ENCODE measurements at places on chromosomes 1 and 21.

GRCh38 chr1:228493141-228494043, 6.2 kb downstream of the RNF187 start:
- no peak for DNase-seq

GRCh38 chr21:37868446-37869295, 47.6 kb downstream of the KCNJ6 start:
- no peak for DNase-seq

DNA sequence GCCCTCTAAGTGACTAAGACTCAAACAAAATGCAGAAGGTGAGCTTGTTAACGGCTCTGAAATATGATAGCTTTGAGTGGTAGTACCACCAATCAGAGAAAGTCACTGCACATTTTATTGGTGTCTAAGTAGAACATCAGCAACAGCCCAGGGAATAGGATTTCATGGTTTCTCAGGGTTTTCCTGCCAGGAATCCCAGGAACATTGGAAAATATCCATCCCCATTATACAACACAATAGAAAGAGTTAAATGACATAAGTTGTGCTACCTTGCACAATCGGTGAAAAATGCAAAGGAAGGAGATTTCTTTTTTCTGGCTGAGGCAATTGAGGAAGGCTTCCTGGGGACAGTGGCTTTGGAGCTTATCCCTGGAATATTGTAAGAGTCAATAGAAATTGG, 283.1 kb downstream of the HLX start:
- no peak for DNase-seq

DNA sequence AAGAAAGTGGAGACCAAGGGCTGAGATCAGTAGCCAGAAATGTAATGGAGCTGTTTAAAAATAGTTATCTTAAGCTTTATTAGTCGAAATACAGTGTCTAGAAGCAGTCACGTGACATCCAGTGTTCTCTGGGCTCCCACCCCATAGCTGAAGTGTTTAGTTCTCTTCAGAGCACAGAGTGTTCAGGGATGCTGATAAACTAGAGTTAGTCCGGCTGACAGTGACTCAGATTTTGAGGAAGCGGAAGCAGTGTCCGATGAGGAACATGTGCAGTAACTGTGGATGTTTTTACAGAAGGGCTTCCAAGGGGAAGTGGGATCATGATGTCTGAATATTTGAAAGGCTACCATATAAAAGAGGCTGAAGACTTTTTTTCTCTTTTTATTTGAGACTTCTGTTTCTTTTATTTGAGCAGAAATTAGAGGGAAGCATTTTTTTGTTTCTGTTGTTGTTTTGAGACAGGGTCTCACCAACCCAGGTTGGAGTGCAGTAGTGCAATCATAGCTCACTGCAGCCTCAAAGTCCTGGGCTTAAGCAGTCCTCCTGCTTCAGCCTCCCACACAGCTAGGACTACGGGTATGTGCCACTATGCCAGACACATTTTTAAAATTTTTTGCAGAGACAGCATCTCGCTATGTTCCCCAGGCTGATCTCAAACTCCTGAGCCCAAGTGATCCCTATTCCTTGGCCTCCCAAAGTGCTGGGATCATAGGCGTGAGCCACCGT, 124.2 kb downstream of the GALNT2 start:
- no peak for DNase-seq

- no peak for DNase-seq
These were observed 9.9 kb upstream of the CFHR4 start for GRCh38 chr1:196877964-196878363.

- DNase-seq = no peak
These were observed 55.8 kb upstream of the AJAP1 start for GRCh38 chr1:4598561-4598960.

GRCh38 chr1:37914719-37915475, 32.0 kb downstream of the INPP5B start:
- DNase-seq = no peak

DNA sequence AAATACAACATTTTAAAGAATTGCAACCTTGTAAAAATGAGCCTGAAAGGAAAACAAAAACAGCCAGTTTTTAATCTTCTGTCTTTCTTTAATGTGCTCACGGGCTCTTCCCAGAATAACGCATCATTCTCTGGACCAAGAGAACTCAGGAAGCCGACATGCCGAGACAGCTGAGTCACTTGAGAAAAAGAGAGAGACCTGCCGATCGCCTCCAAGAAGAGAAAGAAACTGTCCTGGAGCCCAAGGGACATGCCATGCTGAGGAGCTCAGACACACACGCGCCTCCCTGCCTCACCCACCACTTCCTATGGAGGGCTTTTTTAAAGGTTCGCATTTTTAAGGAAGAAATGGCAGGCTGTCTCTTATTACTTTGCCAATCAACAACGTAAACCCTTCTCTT, 176.4 kb downstream of the ZNF281 start:
- no peak for DNase-seq

DNA sequence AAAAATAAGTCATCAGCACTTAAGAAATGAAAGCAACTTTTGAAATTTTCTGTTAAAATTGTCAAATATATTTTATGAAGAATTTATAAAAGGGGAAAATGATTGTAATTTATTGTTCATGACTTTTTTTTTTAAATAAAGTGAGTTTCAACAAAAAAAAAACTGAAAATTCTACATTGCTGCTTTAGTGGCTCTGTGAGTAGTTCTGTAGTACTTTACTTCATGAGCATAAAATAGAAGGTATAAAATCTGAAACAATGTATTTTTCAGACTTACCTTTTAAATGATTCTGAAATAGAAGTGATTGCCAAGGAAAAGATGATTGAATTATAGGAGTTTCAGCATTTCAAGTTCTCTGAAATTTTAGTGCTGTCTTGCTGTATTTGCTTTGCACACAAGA, 13.8 kb downstream of the PDIK1L start:
- DNase-seq = no peak

DNA sequence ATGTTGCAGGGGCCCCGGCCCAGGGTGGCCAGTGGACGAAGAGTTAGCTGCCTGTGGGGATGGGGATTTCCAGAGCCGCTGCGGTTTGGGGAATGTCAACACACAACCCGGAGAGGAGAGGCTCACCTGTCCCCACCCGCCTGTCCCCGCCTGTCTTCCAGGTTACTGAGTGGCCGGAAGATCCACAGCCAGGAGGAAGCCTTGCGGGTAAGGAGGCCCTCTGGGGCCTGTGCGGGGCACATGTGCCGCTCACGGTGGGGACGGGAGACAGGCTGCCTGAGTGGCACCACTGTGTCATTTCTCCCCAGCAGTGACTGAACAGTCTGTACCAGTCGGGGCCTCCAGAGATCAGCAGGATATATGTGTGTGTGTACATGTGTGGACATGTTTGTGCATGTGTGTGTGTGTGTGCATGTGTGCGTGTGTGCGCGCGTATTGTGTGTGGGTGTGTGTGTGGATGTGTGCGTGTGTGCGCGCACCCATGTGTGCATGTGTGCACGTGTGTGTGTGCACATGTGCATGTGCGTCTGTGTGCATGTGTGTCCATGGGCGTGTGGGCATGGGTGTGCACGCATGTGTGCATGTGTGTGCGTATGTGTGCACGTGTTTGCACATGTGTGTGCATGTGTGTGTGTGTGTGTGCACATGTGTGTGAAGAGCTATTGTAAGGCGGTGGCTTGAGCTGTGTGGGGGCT, 25.6 kb downstream of the CSTB start:
- no peak for DNase-seq

DNA sequence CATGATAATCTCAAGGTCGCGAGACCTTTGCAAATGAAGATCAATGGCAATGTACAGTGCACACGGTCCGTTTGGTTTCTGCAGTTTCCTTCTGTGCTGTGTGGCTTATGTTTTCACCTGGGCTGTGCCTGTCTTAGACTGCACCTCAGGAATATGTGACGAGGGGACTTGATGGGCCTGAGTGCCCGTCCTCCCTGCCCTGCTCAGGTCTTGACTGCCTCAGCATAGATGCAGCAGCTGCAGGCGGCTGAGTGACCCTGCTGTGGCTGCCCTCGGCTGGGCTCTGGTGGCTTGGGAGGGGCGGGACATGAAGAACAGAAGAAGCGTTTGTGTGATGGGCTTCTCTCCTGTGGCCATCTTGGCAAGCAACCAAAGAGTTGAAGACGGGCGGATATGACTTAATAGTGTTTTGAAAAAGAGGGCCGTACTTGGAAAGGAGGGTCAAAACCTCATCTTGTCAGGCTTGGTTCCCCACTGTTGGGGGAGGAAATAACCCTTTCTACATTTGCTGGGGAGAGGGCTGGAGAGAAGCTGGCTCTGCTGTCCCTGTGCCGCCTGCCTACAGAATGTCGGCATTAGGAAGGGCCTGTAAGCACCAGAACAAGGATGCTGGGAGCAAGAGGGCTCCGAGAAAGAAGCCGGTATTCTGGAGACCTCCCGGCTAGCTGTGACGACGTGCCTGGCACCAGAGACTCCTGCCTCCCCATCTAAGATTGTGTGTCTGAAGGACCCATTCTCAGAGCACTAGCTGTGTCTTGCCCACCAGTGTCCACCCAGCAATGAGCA, 7.1 kb downstream of the MYBPHL start:
- no peak for DNase-seq

Data from stimulated activated CD8-positive, alpha-beta memory T cell treated with anti-CD3 and anti-CD28 coated beads, Interleukin-4, amount 100 ng/mL, for 48 hours (primary cell).